Endodermal cell (in vitro differentiated cells): ENCODE measurements at places on chromosomes 5 and 9.

GRCh38 chr5:132209131-132209530 is 18.5 kb downstream of the P4HA2 start:
- peaks cover 3% of the 10 kb centered on the region for H3K36me3 ChIP-seq
- peak; percentile 22 for DNase-seq
- H3K4me1 ChIP-seq = no peaks in the 10 kb centered on the region
- H3K27ac ChIP-seq = no peak overlapping the region

GRCh38 chr5:173886150-173886549 is 2.0 kb upstream of the CPEB4 start:
- H3K36me3 ChIP-seq = no peaks in the 10 kb centered on the region
- DNase-seq = no peak
- H3K4me1 ChIP-seq = no peaks in the 10 kb centered on the region

DNA sequence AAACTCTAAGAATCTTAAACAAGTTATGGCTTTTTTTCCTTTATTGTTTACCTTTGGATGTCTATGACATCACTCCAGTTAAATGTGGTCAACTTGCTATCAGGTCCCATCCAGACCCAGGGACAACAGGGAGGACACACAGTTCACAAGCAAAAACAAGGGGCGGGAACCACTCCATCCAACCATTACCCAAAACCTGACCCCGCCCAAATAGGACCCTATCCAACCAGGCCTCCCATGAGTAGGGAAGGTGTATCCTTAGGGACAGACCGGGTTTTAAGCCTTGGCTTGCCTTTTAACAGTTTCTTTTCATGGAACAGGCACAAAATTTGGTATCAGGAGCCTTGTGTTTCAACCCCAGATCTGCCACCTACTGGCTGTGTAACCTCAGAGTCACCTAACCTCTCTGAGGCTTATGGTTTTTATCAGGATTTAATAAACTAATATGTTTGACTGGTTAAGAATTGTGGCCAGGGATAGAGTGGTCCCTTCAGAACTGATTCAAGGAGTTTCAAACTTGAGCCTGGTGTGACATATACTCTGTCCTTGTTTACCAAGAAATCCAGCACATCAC is 127.7 kb upstream of the RAD23B start:
- no peak overlapping the region for H3K4me3 ChIP-seq
- H3K36me3 ChIP-seq = no peaks in the 10 kb centered on the region
- no peak for DNase-seq
- no peaks in the 10 kb centered on the region for H3K4me1 ChIP-seq
- no peaks in the 10 kb centered on the region for H3K27me3 ChIP-seq

DNA sequence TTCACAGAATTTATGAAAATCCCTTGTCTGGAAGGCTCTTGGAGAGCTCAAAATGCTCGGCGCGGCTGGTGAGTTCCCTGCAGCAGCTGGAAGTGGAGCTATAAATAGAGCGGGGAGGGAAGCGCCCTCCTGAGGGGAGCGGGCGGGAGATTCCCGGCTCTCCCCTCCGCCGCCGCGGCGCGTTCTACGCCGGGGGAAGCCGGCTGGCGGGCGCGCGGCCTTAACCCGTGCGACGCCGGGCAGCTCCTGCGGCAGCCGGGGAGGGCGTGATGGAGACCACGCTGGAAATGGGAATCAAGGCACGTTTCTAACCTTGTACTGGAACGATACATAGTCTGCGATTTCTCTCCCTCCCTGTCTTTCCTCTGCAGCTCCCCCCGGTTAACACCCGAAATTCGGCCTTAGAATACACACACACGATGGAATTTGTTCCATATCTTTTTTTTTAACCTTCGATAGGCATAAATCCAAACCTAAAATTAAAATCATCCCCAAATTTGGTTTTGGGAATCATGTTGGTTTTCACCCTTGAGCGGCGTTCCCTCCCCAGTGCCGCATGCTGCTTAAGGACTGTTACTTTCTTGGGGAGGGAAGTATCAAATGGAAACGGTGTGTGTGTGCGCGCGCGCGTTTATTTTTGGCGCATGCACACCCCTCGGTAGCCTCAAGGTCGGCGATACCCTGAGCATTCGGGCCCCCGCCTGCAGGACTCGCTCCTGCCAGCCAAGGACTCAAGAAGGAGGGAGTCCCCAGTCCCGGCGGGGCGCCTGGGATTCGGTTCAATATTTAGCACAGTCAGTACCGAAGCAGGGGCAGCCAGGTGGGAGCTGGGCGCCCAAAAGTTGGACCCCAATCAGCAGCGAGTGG is 306.3 kb upstream of the KCNN2 start:
- H3K27me3 ChIP-seq = peaks cover 55% of the 10 kb centered on the region
- peaks cover 9% of the 10 kb centered on the region for H3K4me1 ChIP-seq
- DNase-seq = peak; percentile 87

DNA sequence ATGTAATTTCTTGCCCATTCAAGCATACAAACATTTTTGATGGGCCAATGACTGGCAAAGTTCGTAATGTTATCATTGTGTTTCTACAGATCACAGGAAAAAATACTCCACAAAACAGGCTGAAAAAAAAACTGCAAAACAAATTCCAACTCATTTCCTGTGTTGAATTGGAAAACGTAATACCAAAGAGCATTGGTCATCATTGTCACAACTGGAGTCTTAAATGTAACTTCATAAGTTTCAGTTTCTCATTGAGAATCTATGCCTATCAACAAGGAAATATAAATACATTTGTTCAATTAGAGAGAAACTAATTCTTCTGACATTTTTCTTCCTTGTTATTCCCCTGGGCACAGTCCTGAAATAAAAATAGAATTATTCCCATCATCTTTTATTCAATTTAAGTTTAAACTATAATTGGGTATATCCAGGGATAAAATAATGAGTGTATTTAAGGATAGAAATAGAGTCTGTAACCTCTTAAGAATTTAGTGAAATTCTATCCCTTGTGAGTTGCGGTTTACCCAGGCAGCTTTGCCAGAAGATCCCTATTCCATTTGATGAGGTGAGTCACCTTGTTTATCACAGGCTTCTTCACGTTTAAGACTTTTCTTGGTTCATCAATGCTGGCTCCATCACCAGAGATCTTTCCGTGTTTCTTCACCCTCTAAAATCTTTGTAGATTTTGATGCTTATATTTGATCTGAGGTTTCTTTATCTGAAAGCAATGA is 112.7 kb upstream of the ITGA1 start:
- H3K4me3 ChIP-seq = no peak overlapping the region
- H3K4me1 ChIP-seq = no peaks in the 10 kb centered on the region
- H3K36me3 ChIP-seq = no peaks in the 10 kb centered on the region

DNA sequence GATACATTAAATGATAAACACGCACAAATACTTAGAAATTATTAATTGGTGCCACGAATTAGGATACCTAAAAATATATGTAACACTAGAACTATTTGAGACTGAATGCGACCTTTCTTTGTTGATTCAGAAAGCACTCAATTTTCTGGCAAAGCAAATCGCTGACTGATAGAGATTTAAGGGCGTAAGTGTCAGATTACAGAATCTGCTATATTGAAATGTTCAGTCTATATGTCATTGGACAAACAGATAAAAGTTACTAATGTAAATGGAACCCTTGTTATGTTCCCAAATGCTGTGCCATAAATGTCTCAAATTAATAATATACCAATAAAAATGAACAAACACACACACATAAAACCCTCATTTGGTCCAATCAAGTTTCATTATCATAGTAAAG is 137.9 kb downstream of the MPDZ start:
- H3K27me3 ChIP-seq = no peaks in the 10 kb centered on the region
- peaks cover 10% of the 10 kb centered on the region for H3K36me3 ChIP-seq
- H3K4me1 ChIP-seq = peaks cover 3% of the 10 kb centered on the region
- no peak for DNase-seq

DNA sequence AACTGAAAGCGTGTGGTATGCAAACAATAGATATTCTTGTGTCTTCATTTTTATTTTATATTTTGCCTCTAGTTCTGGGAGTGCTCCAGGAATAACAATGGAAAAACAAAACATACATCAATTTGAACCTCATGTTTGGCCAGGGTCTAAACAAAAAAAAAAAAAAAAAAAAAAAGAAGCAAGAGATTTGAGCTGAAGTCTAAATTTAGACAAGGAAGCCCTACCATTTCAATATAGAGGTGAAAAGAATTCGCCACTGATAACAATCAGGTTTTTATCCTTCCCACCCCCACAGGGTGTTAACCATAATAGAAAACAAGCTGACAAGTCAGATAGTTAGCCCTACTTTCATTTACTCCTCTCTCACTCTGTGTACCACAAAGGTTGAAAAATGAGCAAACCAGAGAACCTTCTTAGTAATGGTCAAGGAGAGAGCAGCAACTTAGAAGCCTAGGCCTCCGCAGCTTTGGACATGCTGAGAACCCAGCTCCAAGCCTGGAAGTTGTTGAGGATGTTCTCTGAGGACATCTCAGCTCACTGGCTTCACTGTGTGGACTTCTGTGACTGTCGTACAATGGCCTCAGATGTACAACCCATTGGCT is 118.2 kb upstream of the HMHB1 start:
- no peak overlapping the region for H3K27ac ChIP-seq
- DNase-seq = no peak
- no peak overlapping the region for H3K4me3 ChIP-seq
- H3K27me3 ChIP-seq = no peaks in the 10 kb centered on the region
